ENCODE measurements at places on chromosomes 6 and 20.

GRCh38 chr6:26545627-26546026 is 7.5 kb downstream of the HMGN4 start:
- no peak for DNase-seq

DNA sequence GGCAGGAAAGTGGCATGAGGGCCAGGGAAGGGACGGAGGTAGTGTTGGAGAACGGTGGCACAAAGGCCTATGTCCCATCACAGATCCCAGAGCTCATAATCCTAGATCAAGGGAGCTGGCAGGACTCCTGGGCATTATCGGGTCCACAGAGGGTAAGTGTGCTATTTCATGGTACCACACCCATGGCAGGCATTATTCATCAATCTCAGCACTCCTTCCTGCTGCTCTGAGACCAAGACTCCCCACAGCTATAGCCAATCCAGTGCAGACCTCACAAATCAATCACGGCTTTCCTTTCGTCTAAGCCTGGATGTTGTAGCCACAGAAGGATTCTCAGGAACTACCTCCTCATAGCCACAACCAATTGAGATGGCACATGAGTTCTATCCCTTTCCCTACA is 187.9 kb downstream of the PREX1 start:
- DNase-seq, result no peak

DNA sequence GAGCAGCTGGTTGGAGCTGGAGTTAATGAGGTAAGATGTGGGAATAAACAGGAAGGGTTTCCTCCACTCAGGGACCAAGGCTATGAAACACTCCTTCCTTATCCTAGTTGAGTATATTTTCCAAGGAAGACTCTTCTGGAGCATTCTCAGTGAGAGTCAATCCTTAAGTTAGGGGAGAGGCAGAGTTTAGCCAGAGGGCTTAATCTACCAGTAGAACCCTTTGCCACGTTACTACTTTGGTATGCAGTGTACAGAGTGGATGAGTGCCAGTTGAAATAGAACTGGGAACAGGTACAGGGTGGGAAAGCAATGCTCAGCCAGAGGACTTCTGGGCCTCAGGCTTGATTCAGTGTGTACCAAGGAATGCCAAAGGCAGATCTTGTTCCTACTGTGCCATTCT is 114.3 kb downstream of the UBE3D start:
- DNase-seq, result no peak

GRCh38 chr20:62241506-62241905 is 3.2 kb downstream of the OSBPL2 start:
- DNase-seq, result no peak

DNA sequence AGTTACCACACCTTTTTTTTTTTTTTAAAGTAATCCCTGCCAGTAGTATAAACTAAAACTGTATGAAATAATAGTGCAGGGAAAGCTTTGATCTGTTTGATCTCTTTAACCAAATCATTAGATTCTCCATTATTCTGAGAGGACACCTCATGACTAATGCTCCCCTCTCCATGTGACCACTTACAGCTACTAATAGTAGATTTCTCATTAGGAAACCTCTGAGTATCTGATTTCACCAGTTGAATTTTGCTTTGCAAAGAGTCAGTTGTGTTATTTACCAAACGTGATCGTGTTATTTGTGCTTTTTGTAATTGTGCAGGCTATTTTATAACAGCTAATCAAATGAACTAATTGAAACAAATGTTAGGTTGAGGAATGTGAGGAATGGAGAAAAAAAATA is 12.5 kb downstream of the CASP8AP2 start:
- no peak for DNase-seq

DNA sequence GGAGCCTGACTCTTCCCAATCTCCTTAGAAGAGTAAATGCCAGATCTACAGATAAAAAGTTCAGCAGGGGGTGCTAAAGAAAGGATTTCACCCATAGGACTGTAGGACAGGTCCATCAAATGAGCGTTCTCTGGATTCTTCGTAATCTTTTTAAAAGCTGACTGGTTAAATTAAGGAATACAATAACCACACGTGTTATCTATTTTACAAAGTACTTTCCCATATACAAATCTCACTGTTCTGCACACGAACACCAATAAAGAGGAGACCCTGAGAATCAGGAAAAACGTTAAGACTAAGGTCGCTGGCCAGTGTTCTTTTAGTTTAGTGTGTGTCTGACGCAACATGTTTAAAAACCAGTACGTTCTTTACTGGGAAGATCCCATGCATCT is 542 bp downstream of the TUBE1 start:
- DNase-seq, result peak; percentile 60

DNA sequence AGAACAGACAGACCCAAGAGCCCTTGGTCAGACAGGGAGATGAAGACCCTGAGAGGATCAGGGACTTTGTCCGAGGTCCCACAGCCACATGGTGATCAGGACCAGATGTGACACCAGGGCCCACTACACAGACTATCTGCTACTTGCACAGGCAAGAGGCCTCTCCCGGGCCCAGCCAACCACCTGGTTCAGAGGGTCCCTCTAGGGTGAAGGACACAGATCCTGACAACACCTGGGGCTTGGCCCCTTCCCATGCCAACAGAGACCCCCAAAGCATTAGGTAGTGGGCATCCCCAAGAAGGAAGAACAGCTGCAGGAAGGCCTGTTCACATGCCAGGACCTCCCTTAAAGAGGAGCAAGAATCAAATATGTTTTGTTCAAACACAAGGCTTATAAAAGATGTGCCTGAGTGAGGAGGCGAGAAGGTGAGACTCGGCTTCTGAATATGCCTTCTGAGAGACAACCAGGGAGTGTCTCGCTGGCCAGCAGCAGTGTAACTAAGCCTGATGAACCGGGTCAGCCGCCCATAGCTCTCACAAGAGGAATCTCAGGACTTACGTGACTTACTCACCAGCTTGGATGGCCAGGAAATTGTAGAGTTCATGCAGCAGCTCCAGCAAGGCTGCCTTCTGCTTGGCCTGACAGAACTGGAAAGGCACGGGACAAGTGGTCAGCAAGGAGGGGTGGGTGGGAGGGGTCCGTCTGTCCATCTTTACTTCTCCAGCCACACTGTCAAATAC is 5.0 kb downstream of the LEMD2 start:
- no peak for DNase-seq

GRCh38 chr20:24782301-24782700 is 166.8 kb upstream of the CST7 start:
- DNase-seq, result no peak

GRCh38 chr6:37709932-37710555 is 12.4 kb upstream of the MDGA1 start:
- DNase-seq, result peak; percentile 80

- DNase-seq, result no peak
Measured at GRCh38 chr20:34964486-34964885, 8.8 kb downstream of the MYH7B start.

GRCh38 chr20:39081255-39081654 is 119.1 kb downstream of the DHX35 start:
- peak; percentile 34 for DNase-seq

GRCh38 chr20:41989935-41990635 is 371.9 kb upstream of the CHD6 start:
- peak; percentile 77 for DNase-seq

- DNase-seq, result no peak
Measured at GRCh38 chr6:14618759-14619418, 501.3 kb downstream of the CD83 start.

DNA sequence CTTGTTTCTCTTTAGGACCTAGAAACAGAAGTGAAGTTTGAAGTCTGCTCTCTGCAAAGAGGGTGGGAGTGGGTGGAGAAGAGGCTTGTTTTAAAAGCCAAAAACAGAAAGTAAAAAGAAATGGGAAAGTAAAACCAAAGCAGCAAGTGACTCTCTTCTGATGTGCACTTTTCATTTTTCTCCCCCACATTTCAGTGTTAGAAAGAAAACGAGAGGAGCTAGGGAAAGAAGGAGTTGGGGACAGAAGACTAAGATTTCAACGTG is 1.3 kb downstream of the C6orf141 start:
- DNase-seq, result no peak

DNA sequence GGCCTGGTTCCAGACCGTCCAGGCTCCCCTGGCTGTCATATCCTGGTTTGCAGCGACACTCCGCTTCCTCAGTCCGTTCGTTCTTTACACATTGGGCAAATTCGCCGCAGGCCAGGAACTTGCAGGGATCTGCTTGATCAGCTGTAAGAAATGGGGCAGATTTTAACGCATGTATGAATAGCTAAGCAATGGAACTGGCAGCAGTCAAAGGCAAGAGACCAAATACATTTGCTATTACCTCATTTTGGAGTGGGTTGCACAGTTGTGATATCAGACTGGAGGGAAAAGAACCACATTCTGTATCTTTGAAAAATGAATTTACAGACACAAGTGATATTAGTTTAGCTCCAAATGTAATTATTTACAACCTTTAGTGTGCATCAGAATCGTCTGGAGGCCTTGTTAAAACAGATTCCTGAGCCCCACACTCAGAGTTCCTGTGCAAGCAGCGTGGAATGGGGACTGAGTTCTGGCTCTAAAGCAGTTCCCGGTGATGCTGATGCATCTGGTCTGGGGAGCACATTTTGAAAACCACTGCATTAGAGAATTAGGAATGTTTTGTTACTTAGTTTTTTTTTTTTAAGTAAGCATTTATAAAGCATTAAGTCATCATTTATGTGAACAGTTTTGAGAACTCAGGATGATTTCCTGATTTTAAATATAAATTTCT is 141.3 kb downstream of the IMPG1 start:
- no peak for DNase-seq

DNA sequence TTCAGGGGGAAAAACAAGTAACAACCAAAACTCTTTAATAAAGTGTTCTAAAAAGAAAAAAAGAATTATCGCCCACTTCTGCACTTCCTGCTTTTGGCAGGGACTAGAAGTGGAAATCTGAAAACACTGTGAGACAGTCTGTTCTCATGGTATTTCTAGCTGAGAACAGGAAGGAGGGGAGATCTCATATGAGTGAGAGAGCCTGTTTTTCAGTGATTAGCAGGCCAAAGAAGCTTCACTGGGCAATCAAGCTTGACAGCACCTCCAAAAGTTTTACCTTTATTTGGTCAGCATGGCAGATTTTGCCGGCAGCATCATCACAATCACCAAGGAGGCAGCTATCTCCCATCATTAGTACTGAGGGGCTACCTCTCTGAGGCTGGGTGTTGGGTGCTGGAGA is 79.5 kb upstream of the ATXN1 start:
- DNase-seq, result no peak

- DNase-seq, result no peak
Measured at GRCh38 chr6:143836150-143836549, 7.0 kb upstream of the LTV1 start.

DNA sequence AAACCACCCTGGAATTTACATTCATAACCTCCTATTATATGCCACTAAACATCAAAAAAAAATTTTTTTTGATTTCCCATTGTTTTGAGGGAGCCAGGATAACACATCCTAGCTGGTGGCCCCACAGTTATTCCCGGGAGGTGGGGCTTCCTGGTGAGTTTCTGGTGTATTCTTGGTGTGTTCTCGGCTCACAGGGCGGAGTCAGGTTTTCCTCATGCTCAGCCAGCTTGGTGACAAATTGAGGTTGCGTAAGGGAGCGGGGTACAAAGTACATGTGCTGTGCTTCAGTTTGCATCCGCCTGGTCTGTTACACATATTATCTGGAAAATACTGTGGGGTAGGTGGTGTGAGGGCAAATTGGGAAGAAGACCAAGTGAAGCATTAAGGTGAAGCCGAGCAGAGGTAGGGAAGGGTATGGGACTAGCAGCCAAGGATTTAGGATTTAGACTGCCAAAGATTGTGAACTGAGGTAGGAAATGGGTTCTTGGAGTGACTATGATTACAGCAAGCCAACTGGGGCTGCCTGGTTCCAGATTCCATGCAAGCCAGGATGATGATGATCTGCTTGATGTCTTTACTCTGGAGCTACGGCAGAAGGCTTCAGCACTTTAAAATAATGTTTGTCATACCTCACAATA is 46.2 kb upstream of the EEF1A1 start:
- DNase-seq, result no peak

DNA sequence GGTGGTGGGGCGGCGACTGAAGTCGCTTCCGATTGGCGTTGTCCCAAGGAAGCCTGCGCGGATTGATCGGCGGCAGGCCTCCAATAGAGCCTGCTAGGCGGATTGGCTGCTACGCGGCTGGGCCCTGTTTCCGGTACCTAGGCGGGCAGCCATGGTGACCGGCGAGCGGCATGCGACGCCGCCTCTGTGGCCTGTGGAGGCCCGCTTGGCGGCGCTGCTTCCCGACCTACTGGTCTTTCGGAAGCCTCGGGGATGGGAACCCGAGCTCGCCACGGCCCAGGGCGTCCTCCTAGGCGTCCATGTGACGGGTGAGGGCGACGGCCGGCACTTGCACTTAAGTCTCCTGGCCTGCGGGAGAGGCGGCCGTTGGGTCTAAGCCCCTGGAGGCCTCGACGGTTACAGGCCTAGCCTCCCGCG is 28.1 kb downstream of the NFYA start:
- no peak for DNase-seq

GRCh38 chr20:60330461-60330860 is 372.2 kb downstream of the CDH26 start:
- no peak for DNase-seq

DNA sequence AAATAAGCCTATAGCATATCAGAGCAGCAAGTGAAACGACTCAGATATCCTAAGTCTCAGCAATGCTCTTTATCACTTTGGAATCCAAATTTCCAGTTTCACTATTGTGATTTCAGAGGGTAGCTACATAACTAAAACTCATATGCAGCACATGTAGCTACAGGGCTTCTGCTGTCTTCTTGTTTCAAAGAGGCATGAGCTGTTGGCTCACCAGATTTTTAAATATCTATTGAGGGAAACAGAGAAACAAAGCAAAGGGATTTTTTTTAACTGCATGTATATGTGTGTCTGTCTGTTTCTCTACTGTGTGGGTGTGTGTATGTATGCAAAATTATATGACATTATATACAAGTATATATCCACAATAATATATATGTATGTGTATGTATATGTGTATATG is 258.4 kb downstream of the HDGFL1 start:
- peak; percentile 54 for DNase-seq

DNA sequence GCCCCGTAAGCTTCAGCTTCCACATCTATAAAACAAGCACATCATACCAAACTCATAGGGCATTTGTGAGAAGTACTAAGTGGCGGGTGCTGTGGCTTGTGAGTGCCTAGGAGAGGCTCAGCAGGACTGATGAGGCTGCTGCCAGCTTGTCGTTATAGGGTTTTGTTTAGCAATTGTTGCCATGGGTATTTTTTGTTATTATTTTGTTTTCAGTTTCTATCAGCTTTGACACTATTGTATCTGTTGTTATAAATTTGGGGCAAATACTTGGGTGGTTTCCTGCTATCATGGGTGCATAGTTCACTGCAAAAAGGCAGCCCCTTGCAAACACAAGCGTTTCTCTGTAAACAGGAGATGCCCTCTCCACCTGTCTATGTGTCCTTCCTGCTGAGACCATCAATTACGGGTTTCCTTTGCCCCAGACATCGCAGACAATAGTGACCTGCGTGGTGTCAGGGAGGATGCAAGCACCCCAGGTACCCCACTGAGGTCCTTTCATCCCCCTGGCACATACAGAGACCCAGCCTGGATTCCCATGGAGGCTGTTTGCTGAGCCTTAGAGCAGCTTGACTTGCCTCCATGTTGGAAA is 3.1 kb upstream of the CCDC167 start:
- peak; percentile 99 for DNase-seq

- DNase-seq, result no peak
Measured at GRCh38 chr6:138430361-138431145, 26.5 kb downstream of the HEBP2 start.

Measured in NCI-H69 (cell line).